NCI-H526 treated with DMSO at 0.1 percent for 48 hours (cell line): ENCODE measurements at places on chromosomes 16 and 17.

DNA sequence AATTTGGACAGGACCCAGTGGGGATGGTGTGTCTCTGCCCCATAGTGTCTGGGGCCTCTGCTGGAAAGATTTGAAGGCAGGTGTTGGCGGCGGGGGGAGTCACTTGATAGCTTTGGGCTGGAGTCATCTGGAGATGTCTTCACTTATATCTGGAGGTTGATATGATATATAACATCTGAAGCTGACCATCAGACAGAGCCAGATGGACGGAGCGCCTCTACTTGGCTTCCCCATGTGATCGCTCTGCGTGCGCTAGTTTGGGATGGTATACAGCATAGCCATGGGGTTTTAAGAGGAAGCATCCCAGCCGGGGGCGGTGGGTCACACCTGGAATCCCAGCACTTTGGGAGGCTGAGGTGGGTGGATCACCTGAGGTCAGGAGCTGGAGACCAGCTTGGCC is 130.7 kb upstream of the NLRP1 start:
- no peak for DNase-seq

DNA sequence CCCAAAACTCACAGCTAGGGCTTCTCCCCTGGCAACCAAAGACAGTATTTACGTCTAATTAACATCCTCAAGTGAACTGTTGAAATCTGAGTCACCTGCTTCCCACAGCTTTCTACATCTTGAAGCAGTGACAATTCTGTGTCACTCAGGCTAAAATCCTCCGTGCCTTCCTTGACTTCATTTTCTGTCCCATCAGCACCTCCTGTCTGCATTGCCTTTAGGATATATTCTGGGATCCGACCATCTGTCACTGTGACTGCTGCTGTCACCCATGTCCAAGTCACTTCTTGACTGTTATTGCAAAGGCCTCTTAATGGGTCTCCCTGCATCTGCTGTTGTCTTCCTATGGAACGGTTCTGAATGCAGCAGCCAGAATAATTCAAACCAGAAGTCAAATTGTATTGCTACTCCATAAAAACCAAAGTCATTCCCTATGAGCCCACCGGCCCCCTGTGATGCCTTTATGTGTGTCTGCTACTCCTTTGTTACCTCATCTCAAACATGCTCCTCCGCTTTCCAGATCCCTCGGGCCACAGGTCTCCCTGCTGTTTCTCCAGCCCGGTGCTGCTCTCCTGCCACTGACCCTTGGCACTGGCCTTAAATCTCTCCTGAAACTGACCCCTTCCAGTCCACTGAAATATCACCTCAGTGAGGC is 56.9 kb downstream of the WWP2 start:
- DNase-seq: no peak

DNA sequence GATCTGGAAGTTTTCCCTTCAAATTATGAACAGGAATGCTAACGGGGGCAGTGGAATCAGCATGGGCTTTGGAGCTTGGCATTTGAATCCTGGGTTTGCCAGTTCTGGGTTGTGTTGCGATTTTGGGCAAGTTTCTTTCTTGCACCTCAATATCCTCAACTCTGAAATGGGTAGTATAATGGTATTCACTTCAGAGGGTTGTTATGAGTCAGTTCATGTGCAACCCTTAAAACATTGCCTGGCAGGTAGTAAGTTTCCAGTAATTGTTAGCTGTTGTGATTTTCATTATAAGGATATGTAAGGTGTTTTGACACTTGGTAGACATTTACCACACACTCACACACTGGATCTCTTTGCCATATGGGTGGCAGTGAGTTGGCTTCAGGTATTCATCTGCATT is 33.4 kb downstream of the SNX29 start:
- no peak for DNase-seq

- DNase-seq: peak; percentile 94
Measured at GRCh38 chr17:42659079-42659931, at the start of gene TUBG2. TUBG2 (plus strand) TSS chr17:42659284; CDS start chr17:42659504, 220 bp downstream.

DNA sequence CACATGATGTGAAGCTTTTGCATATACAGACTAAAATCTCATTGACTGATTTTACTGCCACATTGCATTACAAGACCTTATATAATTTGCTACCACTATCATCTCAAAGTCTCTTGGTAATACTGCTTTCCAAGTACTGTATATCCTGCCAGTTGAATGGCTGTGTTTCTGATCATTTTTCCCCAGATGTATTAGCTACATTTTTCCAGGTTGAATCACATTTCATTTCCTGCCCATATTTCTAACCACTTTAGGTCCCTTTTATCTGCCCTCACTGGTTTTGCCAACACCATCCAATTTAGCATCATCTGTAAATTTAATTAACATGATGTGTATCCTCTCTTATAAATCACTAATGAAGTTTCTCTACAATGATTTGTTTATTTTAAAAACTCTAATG is 365.7 kb upstream of the PMFBP1 start:
- DNase-seq: no peak

DNA sequence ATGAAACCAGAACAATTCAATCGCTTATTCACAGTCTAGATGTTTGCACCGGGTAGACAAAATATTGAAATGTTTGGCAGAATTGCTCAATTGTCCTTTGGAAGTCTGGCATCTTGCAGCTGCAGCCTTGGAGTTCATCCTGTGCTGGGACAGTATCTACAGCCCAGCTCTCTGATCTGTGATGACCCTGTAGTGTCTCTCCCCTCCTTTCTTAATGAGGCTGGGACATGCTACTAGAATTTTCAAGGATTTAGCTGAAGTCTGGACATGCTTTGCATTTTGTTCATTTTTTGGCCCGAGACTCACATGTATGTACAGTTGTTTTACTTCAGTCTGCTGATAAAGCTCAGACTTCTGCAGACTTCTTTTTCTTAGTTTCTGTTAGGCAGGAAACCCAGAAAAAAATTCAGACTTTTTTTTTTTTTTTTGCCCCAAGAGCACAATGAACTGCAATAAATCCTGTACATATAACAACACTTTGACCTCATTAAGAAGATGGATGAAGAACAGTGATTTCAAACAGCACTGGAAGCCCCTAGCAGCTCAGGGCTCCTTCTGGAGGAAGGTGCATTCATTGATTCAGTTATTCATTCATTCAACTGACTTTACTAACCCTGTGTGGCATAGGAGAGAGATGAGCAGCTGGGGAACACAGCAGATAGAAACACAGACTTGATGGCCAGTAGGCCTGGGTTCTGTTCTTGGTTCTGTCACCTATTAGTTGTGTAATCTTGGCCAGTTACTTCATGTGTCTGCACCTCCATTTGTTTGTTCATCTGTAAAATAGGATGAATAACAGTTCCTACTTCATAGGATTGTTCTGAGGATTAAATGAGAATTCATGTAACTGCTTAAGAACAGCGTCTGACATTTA is 210.0 kb downstream of the MAP2K4 start:
- DNase-seq: no peak

DNA sequence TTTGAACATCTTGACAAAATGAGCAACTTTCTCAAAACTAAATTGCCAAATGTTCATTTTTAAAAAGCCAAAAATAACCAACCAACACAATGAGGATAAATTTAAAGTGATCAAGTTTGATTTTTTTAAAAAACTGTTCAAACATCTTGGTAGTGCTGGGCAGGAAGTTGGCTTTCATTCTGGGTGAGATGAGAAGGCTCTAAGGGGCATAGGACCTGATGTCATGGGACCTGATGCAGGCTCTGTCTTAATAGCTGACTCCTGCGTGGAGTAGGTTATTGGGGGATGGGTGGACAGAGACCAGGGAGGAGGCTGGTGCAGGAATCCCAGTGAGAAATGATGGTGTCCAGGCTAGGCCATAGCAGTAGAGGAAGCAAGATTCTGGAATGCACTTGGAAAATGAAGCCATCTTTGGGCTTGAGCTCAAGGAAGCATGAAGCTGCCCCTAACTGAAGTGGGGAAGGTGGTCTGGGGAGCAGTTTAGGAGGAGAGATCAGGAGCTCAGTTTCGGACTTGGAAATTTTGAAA is 20.4 kb downstream of the NLRC5 start:
- DNase-seq: no peak

DNA sequence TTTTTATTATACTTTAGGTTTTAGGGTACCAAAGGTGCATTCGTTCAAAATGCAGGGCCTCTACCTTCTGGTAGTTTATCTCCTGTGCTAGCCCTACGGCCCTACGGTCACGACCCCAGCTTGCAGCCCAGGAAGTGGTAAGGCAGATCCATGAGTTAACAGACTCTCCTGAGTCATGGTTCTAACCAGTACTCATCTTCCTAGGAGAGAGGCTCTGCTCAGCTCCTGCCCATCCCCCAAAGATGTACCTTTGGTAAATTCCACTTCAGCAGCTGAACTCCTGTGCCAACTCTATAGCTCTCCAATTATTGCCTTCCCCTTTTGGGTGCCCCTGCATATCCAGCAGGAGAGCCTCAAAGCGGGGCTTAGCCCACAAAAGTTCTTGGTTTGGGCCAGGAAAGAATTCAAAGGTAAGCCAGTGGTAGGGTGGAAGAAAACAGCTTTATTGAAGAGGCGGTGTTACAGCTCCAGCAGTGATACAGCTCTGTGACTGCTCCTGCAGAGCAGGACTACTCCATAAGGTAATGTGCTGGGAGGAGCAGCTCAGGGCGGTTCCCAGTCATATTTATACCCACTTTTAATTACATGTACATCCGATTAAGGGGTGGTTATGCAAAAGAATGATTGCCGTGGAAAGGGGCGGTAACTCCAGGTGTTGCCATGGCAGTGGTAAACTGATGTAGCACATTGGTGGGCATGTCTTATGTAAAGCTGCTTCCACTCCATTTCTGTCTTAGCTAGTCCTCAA is 241.4 kb downstream of the PMP22 start:
- DNase-seq: no peak

- DNase-seq: no peak
Measured at GRCh38 chr16:2173916-2174315, 18.3 kb downstream of the TRAF7 start.

GRCh38 chr16:52283584-52284375 is 263.2 kb downstream of the TOX3 start:
- DNase-seq: no peak

DNA sequence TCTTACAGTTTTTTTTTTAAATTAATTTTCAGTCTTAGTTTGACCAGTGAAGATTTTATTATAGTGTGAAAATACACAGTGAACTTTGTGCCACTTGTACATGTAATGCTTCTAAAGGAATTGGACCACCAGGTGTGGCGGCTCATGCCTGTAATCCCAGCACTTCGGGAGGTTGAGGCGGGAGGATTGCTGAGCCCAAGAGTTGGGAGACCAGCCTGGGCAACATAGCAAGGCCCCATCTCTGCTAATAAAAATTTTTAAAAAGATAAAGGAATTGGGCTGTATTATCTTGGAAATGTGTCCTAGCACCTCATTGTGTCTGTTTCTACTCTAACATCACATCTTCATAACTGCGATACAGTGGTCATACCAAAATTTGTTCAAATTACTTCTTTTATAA is 3.8 kb downstream of the IST1 start:
- DNase-seq: no peak

- DNase-seq: no peak
Measured at GRCh38 chr16:78952630-78953029, 647.9 kb downstream of the MAF start.

- no peak for DNase-seq
Measured at GRCh38 chr17:50122945-50123344, 7.0 kb downstream of the SAMD14 start.

GRCh38 chr17:81095383-81095762 is 60.4 kb downstream of the BAIAP2 start:
- DNase-seq: no peak

DNA sequence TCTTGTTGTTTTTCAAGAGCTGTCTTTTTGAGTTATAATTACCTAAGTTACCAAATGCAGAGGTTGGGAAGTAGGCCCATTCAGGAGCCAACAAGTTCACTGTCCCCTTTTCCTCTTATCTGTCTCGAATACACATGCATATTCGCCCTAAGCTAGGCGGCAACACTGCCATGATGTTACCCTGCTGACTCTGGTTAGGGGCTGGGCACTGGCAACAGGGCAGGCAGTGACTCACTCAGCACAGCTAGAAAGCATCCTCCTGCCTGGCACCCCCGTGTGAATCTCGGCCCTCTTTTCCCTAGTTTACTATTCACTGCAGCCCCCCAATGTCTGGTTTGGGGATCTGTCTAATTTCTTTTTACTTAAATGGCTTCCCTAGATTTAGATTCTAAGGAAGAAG is 13.8 kb downstream of the DBF4B start:
- no peak for DNase-seq

DNA sequence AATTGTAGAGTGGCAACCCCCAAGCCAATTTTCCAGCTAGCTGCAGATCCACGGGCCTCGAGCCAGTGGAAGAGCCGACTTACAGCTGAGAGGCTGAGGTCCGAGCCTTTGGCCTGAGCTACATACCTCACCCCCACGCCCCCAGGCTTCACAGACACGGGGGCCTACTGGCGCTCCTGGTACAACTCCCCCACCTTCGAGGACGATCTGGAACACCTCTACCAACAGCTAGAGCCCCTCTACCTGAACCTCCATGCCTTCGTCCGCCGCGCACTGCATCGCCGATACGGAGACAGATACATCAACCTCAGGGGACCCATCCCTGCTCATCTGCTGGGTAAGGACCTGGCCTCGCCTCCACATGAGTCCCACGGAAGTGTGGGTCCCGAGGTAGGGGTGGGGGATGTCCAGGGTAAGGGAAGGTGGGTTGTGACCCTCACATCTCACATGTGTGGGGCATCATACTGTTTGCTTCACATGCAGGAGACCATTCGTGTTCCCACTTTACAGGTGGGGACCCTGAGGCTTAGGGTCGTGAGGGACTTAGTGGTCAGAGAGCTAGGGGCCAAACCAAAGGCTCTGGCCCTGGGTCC is 3.4 kb downstream of the ACE start:
- DNase-seq: no peak

GRCh38 chr16:17411263-17411662 is 59.5 kb downstream of the XYLT1 start:
- DNase-seq: no peak
